ENCODE measurements at places on chromosomes 6 and 20. TPM values are rescaled to one million over a fixed set of nuclear protein-coding genes. Genes with fewer than 3 reads are reported as not detected.

Gene BCKDHB
- total RNA-seq: 27.4 TPM

Gene CFAP206
- 0.20 TPM for total RNA-seq

Gene MLN
- total RNA-seq: 0.48 TPM

Gene COL9A3
- total RNA-seq: 3.6 TPM

Gene GGT7
- total RNA-seq: 10.1 TPM

Gene ZBTB24
- total RNA-seq: 5.4 TPM

Gene C20orf144
- total RNA-seq: 0.30 TPM

Gene CDKN1A
- 286 TPM for total RNA-seq

Gene DNAH8
- not detected for total RNA-seq
